ENCODE measurements at places on chromosomes 1 and 21.

DNA sequence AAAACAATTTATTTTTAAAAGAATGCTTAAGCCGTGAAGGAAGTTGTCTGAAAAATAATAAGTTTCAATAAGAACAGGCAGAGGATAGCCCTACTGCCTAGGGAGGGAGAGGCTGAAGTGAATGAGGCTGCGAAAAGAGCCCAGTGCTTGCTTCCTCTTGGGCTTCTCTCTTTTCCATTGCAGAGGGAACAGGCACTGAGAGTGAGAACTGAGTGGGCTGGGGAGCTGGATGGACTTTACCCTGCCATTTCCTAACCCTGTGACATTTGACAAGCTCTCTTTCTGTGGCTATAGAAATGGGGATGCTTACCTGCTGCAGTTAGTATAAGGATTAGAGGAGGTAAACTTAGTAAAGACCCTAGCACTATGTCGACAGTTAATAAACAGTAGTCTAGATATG lies 30.0 kb downstream of the TENT5C start:
- no peak for DNase-seq

DNA sequence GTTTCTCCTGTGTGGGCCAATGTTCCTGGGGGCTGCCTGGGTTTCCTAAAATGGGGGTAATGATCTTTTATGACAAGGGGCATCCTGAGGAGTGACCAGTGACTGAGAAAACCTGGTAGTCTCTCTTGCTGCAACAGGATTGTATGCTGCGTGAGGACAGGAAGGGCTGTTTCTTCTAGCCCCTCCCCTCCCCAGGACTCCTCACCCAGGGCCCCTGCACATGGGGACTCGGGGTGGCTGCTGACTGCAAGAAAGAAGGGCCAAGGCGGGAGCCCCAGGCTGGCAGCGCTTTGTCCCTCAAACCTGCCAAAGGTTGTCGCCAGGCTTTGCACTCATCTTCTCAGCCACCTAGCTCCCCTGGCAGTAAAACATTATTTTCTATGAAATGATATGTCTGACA lies 442.4 kb downstream of the CAMTA1 start:
- DNase-seq, result no peak

DNA sequence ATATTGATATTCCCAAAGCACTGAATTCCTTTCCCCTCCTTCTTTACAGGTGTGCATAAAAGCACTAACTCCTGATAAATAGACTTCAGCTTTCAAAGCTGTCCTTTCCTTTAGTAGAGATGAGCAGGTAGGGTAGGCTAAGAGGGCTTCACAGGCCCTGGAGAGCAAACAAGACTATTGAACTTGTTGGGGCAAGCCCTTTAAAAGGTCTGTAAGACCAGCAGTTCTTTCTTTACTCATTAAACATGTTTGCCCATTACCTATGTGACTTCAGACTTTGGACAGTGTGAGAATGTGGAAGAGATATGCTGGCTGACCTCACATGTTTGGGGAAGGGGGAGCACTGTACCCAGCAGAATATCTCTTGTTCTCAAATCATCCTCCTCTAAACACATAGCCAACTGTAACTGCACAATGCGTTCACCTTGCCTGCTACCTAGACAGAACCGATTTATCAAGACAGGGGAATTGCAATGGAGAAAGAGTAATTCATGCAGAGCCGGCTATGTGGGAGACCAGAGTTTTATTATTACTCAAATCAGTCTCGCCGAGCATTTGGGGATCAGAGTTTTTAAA lies 27.1 kb upstream of the HAO2 start:
- DNase-seq, result no peak

- DNase-seq, result no peak
Observed at GRCh38 chr1:2443277-2444137, 31.1 kb upstream of the PEX10 start.

DNA sequence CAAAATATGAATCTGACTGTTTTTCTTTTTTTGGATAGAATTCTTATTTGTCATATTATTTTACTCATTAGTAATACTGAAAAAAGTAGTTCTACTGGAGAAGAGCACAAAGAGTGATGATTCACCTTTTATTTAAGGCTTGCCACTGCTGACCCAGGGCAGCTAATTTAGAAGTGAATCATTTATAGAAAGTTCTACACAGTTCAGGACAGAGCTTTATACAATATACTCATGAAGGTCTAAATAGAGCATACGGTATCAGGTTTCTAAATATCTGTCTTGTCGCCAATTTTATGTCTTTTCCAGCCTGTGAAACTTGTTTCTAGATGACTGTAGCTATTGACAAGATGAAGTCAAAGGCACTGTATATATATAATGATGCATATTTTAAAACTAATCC lies 25.0 kb downstream of the GIPC2 start:
- DNase-seq, result no peak

- no peak for DNase-seq
Observed at GRCh38 chr1:16318555-16318954, 33.7 kb downstream of the FBXO42 start.

- DNase-seq, result no peak
Observed at GRCh38 chr21:28220680-28221079, 772.0 kb downstream of the LTN1 start.

- no peak for DNase-seq
Observed at GRCh38 chr1:15423355-15424077, 13.8 kb downstream of the EFHD2 start.

- no peak for DNase-seq
Observed at GRCh38 chr21:25572861-25573310, 34.4 kb downstream of the MRPL39 start.

GRCh38 chr1:20184481-20184900 lies 1.4 kb upstream of the UBXN10 start:
- no peak for DNase-seq

GRCh38 chr1:116537898-116538297 lies 32.9 kb downstream of the CD58 start:
- DNase-seq, result no peak

GRCh38 chr21:46551636-46552241 lies 53.1 kb downstream of the S100B start:
- no peak for DNase-seq

- no peak for DNase-seq
Observed at GRCh38 chr1:154881820-154882535, 11.9 kb upstream of the KCNN3 start.

DNA sequence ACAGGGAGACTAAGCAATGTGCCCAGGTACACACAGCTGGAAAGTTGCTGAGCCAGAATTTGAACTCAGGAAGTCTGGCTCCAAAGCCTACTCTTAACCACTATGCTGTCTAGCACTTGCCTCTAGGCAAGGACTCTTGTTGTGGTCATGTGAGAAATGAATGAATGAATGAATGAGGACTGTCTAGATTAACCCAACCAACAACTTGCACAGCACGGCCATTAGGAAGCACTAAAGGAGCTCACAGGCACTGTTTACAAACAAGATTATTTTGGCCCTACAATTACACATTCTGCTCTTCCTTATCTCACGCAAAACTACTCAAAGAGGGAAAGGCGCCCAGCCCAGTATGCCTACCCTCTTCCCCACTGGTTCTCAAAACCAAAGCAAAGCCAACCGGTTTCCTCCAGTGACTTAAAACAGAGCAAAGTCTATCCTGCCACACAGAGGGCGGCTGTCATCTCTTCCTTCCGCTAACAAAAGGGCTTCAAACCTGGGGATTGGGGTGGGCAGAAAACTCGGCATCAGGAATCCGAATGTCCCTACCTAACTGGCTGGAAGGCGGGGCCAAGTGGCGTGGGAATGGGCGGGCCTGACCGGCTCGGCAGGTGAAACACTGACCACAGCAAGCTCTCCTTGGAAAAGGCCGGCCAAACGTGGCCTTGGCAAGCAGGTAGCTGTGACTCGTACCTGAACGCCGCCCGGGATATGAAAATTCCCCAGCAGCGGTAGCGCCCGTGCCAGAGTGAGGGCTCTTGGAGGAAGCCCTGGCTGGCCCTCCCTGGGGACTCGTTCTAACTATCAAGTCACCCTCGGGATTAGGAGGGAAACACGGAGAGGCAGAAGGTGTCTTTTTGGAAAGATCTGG lies 948 bp downstream of the STK40 start:
- DNase-seq, result no peak

DNA sequence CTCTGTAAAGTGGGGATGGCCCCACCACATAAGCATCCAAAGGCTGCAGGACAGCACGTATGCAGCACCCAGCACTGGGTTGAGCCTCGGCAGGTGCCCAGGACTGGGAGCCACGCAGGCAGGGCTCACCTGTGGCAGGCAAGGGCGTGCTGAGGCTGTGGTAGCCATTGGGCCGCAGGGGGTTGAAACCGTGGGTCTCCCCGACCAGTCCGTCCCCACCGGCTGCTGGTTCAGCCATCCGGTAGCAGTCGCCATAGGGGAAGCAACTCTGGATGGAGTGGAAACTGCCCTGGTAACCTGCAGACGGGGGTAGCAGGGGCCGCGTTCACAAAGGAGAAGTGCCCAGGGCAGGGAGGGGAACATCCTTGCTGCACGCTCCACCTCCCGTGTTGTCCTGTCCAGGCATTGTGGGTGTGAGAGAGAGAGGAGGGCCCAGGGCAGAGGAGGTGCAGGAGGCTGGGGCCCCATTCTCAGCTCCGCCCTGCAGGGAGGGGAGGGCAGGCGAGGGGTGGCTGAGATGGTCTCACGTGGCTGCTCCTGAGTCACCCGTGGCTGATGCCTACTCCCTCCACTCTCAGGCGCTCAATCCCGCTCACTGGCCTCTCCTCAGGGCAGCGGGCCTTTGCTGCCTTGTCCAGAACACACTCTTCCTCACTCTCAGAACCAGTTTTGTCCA lies 49.9 kb downstream of the DMRTB1 start:
- no peak for DNase-seq

DNA sequence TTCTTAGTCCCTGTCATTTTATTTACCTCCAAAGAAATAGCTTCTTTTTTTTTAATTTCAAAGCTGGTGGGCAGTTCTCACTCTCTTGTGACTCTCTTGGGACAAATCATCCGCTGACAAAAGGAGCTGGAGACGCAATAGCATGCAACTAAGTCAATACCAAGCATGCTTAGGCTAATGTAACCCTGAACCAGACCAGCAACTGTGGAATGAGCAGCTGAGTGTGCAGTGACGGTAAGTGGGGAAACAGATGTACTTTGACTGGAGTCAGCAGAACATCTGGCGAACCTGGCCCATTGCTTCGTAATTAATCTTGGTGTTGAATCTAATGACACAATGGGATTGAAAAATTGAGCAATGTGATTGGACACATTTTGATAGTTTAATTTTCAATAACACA lies 280.7 kb upstream of the PLXNA2 start:
- no peak for DNase-seq

DNA sequence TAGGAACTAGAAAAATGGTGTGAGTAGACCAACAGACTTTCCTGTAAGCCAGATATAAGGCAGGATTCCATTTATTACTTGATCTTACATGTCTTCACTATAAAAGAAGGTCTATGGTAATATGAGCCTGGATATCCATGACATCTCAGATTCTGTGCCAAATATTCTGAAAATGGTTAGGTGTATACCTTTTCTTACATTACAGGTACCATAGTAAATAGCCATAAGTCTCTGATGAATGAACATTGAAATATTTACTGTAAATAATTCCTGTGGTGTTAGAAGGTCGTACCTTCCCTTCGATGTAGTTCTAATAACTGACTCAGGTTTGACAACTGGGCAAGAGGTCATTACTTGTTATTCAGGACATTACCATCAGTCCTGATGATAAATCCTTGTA lies 657.9 kb downstream of the BRINP3 start:
- DNase-seq, result no peak

- no peak for DNase-seq
Observed at GRCh38 chr1:14661222-14661621, 62.7 kb downstream of the KAZN start.

DNA sequence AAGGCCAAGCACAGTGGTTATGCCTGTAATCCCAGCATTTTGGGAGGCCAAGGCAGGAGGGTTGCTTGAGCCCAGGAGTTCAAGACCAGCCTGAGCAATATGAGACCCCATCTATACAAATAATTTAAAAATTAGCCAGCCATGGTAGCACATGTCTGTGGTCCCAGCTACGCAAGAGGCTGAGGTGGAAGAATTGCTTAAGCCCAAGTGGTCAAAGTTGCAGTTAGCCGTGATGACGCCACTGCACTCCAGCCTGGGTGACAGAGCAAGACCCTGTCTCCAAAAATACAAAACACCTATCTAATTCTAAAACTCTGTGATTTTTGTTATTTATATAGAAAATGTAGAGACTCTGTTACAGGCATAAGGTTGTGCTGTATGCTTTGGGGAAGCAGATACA lies 44.2 kb upstream of the ZYG11A start:
- DNase-seq, result no peak

- no peak for DNase-seq
Observed at GRCh38 chr1:203453616-203454015, 22.0 kb upstream of the PRELP start.

DNA sequence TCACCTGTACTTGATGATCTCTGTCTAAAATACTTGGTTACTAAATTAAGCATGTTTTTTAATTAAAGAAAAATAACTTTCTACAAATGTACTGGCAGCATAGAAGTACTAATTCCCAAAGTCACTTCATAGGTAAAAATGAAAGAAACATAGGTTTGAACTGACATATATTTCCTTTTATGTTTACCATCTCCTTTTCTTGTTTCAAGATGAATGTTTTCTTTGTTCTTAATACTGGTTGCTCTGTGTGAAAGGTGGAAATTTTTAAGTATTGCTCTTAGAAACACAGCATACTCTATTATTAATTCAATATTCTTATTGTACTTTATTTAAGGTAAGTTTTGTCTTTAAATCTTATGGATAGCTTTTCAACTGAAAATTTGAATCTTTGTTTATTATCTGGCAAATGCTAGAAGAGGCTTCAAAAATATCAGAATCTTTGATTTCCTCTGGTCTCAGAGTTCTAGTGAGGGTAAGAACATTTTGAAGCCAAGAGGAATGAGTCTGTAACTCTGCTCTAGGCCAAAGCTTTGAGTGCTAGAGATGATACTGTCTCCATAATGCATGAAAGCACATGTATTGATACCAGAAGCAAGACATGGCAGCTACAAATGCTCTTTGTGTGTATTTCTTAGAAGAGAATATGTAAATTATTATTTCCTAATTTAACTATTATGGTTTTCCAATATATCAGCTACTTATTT lies 18.2 kb downstream of the RRP15 start:
- DNase-seq, result no peak

- DNase-seq, result no peak
Observed at GRCh38 chr21:38918607-38919346, 113.0 kb downstream of the ETS2 start.

- no peak for DNase-seq
Observed at GRCh38 chr1:186178426-186179043, 196.5 kb downstream of the TPR start.

All from NCI-H1048 (cell line).